ENCODE measurements at places on chromosomes 4 and X.

GRCh38 chrX:65696613-65697012, 29.2 kb downstream of the MSN start:
- no peak for DNase-seq

DNA sequence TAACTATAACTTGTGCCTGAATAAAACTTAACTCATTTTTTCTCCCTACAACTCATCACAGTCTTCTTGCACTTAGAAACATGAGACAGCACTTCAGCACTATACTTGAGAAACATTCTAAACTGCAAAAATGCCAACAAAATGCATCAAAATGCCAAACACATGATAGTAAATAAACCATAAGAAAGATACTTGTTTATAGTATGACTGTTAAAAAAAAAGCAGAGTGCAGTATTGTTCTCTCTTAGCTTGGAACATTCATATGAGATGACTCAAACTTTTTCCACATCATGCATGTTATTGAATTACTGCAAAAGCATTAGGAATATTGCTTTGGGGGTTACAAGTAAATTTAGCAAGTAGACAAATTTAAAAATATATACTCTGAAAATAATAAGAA, 135.7 kb upstream of the ANXA10 start:
- DNase-seq, result no peak

GRCh38 chr4:162209706-162210105, 45.9 kb upstream of the FSTL5 start:
- no peak for DNase-seq

DNA sequence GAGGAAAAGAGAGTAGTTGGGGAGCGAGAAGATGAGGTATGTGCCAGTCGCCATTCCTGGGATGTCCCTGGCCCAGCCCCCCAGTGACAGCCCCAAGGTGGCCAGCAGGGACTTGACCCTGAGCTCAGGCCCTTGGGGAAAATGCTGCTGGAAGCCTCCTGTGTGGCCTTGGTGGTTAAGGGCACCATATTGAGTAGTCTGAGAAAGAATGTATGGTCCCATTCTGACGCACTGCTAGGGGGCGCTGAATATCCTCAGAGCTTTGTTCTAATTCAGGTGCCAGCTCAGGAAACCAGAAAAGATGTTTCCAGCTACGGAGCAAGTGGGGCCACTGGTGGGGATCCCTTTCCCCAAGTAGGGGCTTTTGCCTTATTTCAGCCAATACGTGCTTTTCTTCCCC, 14.0 kb upstream of the UBA6 start:
- DNase-seq, result no peak

GRCh38 chrX:70174754-70175153, 2.5 kb upstream of the DGAT2L6 start:
- DNase-seq, result no peak

- DNase-seq, result peak; percentile 91
Measured at GRCh38 chr4:189940178-189941004, at the start of gene FRG1. Gene FRG1, plus strand, starts transcription at chr4:189940872. Its CDS starts 138 bp downstream, at chr4:189941010.

- DNase-seq, result no peak
Measured at GRCh38 chrX:97828471-97828870, 944.8 kb downstream of the RPA4 start.

- DNase-seq, result no peak
Measured at GRCh38 chr4:23237771-23238170, 545.0 kb downstream of the GBA3 start.

GRCh38 chrX:143632625-143633410, 3.1 kb downstream of the SLITRK4 start:
- DNase-seq, result no peak

DNA sequence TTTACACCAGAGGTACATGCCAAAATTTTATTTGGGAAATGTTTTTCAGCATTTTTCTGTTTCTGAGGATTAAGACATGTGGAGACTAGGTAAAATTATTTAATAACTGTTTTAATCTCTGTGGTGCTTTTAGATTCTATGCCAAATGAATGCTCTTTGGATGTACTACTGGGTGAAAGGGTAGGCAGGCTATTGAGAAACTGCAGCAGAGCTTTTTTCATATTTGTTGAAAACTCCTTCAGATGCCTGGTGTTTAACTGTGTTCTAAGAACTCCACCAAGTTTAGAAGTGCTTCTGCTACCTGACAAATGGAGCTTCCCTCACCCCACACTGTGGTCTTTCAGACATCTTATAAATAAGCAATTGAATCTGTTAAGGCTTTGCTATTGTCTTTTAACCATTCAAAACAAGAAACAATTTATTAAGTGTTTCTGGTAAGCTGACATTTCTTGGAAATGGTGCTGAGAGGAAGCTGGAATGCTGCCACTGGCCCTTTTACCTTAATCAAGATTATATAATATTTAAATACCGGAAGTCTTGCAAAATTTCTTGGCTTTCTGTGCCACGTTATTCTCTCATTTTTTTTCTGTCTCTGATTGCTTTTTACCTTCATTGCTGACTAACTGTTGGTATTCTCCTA, 51.2 kb upstream of the CYSLTR1 start:
- no peak for DNase-seq

- DNase-seq, result no peak
Measured at GRCh38 chr4:137467537-137467936, 64.8 kb downstream of the PCDH18 start.

DNA sequence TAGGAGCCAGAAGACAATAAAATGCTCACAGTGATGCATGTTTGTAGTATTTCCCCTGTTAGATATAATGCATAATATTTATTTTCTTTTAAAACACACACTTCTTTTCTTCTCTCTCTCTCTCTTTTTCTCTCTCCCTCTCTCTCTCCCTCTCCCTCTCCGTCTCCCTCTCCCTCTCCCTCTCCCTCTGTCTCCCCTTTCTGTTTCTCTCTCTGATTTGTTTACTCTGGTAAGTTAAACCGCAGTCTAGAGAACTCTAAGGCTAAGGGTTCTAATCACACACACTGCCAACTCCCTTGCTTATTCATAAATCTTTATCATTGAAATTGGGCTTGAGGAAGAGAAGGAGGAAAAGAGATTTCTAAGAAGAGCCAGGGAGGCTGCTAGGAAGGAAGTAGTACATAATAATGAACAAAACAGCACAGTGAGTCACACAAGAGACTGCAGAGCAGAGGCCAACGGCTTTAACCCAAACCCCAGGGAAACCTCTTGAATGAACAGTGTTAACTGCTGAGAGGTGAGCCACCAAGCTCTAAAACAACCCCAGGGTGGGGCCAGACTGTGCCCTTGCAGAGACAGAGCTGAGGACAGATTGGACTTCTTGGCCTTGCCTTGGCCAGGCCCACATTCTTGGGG, 9.1 kb upstream of the PHOX2B start:
- no peak for DNase-seq

DNA sequence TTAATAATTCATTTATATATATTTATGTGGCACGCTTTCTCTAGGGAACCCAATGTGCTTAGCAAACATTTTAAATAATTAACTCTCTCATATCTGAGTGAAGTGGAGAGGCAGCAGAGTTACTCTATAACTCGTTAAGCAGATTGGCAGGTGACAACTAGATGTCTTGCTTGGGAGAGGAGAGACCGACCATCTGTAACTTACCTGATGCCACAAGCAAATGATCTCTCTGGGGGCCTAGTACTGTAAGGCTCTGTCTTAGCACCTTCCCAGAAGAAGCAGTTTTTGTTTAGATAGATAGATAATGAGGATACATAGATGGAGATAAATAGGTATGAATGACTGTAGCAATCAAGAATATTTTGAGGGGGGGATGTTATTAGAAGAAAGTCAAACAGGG, 11.9 kb upstream of the SEL1L3 start:
- no peak for DNase-seq

DNA sequence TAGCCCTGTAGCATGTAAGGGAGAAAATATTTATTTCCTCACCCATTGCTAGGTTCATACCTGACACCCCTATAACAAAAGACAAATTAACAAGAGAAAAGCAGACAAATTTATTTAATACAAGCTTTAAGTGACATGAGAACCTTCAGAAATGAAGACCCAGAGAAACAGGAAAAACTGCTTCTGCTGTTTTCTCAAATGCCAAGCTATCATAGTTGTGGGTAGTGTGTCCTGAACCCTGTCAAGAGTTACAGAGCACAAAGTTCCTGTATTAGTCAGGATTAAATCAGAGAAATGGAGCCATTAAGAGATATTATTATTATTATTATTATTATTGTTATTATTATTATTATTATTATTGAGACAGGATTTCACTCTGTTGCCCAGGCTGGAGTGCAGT, 17.5 kb downstream of the CCDC160 start:
- no peak for DNase-seq

- no peak for DNase-seq
Measured at GRCh38 chr4:18202486-18202885, 180.9 kb upstream of the LCORL start.

GRCh38 chr4:168852387-168852786, 157.7 kb downstream of the CBR4 start:
- no peak for DNase-seq

GRCh38 chr4:8344377-8344776, 74.8 kb downstream of the HTRA3 start:
- no peak for DNase-seq

GRCh38 chrX:118724365-118724764, 3.0 kb upstream of the IL13RA1 start:
- DNase-seq, result no peak

DNA sequence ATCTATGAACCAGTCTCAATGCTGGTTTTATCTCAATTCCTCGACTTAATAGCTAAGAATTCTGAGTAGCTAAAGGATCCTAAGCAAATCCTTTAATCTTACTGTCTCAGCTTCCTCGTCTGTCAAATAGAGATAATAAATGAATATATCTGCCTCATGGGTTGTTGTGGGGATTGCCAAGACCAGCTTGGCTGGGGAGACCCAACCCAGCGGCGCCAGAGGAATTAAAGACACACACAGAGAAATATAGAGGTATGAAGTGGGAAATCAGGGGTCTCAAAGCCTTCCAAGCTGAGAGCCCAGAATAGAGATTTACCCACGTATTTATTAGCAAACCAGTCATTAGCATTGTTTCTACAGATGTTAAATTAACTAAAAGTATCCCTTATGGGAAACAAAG, 41.9 kb downstream of the SLC34A2 start:
- no peak for DNase-seq

DNA sequence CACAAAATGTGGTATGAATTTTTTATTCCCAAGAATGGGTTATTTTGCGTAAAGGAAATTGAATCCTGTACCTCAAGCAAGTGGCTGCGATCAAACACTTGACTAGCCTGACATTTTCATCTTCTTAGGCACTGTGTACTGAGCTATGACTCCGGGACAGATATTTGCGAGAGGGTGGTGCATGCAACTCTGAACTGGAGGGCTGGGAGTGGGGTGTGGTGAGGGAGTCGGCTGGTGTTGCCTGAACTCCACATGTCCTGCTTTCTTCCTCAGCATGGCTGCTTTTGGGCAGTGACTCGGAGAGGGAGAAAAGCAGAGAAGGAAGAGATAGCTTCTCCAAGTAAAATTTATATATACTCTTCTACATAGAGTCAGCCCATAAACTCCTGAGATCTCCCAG, 68.5 kb upstream of the GATB start:
- DNase-seq, result no peak

DNA sequence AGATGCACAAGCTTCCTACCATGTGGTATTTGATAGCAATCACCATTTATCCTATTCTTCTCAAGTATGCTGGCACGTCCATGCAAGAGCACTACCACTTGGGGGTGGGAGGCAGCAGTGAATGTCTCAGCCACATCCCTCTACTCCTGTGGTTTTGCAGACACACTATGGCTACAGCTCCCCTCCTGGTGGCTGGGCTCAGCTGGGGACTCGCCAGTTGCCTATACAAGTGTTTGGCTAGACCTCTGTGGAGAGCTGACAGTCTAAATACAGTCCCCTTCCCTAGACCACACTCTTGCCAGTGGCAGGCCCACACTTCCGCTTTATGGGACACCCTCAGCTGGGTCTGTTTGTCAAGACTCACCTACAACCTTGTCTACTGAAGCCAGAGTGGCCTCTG, 53.2 kb downstream of the ADGRA3 start:
- no peak for DNase-seq

DNA sequence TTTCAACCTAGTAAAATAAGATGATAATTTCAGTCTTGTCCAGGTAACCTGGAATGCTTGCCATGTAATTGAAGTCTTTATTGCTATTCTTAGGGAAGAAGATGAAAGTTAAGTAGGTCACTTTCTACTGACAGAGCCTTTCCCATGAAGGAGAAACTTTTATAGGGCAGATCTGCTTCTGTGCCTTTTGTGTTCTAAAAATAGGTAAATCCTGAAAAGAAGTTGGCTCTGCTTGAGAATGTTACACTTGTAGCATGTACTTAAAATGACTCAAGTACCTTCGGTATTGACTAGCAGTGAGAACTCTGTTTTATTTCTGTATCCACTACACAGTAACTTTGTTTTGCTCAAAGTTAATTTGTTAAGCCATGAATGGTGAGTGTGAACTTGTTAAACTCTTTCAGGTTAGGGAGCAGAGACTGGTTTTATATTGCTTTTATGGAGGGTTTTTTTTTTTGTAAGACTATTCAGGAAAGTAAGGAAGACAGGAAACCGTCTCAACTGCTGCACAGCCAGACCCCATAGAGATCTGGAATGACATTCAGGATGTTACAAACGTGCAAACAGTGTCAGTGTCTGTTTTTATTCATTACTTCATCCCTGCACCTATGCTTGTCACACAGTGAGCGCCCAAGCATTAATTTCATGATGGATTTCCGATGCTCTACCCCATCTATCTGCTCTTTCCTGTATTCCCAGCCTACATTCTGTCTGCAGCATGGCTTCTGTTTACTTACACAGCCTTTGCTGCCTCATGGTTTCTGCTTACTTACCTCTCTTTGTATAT, 53.0 kb downstream of the SEPTIN11 start:
- DNase-seq, result no peak

DNA sequence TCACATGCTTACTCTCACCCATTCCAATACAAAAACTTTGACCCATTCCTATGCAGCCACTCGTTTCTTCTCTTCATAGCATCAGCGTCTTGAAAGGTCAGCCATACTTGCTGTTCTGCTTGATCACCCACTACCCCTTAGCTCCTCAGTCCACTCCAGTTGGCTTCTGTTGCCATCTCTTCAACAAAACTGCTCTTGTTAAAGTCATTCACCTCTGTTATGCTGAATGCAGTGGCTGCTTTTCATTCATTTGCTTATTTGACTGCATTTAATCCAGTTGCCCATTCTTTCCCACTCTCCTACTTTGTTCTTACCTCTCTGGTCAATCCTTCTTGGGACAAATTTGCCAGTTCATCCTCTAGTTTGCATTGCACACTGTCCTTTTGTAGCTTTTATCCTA, 24.9 kb downstream of the CEP135 start:
- DNase-seq, result no peak

DNA sequence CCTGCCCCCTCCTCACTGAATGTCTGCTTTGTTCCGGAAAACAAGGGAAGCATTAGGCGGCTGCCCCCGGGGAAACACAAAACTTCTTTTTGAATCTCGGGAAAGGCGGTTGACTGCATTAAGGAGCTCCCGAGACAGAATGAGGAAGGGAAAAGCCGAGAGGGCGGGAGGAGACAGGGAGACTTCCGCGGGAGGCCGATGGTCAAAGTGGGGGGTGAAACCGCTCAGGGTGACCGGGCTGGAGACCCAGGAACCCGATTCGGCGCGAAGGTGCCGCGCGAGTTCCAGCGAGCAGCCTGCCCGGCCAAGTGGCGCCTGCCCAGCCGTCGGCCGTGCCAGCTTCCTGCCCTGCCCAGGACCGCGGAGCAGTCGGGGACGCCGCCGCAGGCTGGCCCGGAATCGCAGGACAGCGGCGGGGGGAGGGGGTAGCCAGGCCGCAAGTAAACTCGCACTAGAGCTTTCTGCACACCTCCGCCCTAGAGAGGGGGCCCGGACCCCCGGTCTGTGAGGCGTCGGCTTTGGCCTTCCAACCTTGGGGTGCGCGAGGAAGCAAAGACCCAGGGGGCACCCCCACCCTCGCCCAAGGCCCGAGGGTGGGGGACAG, 55.1 kb upstream of the BCOR start:
- no peak for DNase-seq

Measured in stimulated activated CD4-positive, alpha-beta T cell treated with anti-CD3 and anti-CD28 coated beads, Interleukin-12 subunit alpha, Interleukin-12 subunit beta, amount 100 ng/mL, for 24 hours (primary cell).